ENCODE measurements at places on chromosomes 1 and 21.

DNA sequence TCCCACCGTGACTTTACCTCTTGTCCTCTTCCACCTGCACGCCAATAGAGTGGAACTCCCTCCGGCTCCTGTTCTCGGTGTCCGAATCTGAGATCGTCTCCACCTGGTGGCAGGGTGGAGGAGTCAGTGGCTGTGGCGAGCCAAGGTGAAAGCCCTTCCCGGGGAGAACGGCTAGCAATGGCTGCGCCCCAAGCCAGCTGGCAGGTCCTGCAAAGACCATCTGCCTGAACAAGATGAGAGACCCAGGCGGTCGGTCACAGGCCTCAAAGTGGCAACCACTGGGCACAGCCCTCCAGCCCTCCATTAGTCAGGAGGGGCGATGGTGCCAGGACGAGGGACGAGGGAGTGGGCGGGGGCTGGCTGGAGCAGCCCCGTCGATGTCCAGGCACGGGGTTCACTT, 25.4 kb upstream of the SMIM12 start:
- DNase-seq, result no peak

DNA sequence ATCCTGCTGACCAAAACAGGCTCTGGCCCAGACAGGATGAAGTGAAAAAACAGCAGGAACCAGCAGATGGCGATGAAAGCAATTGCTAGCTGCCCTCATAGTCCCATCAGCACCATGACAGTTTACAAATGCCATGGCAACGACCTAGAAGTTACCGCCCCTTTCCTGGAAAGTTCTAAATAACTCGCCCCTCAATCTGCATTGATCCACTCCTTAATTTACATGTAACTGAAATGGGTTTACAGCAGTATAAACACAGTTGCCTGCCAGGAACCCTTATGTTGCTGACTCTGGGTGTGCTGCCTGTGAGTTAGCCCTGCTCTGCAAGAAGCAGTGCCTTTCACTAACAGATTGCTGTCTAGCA, 65.5 kb upstream of the CR1L start:
- no peak for DNase-seq

DNA sequence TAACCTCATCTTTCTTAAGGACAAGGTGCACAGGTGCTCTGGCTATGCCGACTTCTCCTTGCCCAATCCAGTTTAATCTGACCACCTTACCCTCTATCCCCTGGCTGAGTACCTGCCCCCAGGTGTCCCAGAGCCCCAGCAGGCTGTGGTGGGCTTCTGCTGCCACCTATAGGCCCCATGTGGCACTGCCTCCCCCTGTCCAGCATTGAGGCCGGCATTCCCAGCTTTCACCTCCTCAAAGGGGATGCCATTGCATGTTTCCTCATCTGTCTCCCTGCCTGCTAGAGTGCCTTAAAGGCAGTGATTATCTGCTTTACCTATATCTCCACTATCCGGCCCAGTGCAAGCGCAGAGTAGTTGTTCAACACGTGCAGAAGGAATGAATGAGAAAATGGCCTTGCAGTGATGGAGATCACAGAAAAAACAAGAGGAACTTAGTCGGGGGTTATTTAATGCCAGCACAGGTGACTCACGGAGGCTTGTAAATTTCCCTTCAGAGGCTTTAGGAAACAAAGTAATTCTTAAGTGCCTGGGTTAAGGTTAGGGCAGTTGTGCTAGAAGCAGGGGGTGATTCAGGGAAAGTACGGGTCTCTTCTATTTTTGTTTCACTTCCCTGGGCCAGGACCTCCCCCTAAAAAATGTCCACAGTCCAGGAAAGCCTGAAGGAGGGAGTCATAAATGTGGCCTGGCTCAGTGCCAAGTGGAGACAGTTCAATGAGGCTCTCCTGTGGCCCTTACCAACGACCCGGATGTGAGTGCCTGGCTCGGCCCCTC, 131.8 kb upstream of the NGF start:
- no peak for DNase-seq

GRCh38 chr21:39258207-39258606, 55.2 kb downstream of the BRWD1 start:
- no peak for DNase-seq

All from posterior vena cava (tissue), 2 donors.